ENCODE measurements at places on chromosomes 3 and 15.
A peak's percentile ranks its signal among the peaks of the same experiment; 100 is the strongest.

- DNase-seq, result no peak
These were observed 188.4 kb upstream of the HES1 start for GRCh38 chr3:193947596-193947995.

DNA sequence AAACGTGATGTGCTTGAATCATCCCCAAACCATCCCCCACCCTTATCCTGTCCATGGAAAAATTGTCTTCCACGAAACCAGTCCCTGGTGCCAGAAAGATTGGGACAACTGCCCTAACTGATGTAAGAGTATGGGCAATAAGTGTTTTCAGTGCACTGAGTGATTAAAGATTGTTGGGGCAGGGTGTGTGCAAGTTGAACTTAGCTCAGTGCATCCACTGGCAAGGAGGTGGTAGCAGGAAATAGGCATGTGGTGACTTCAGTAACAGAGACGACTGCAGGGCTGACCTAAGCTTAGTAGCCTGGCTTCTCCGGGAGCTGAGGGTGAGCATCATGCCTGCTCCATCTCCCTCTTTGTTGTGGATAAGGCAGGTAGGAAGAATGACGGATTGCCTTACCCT is 27.5 kb downstream of the PAQR9 start:
- no peak for DNase-seq

GRCh38 chr15:39925112-39925842 is 5.2 kb upstream of the GPR176 start:
- peak; percentile 11 for DNase-seq

GRCh38 chr3:183182732-183183610 is 20.4 kb upstream of the LAMP3 start:
- no peak for DNase-seq

- DNase-seq, result no peak
These were observed 1398.0 kb upstream of the ALCAM start for GRCh38 chr3:103968751-103969150.

- no peak for DNase-seq
These were observed 71.1 kb downstream of the TBL1XR1 start for GRCh38 chr3:177126015-177126773.

- no peak for DNase-seq
These were observed 753.9 kb downstream of the AGBL1 start for GRCh38 chr15:86833595-86833994.

DNA sequence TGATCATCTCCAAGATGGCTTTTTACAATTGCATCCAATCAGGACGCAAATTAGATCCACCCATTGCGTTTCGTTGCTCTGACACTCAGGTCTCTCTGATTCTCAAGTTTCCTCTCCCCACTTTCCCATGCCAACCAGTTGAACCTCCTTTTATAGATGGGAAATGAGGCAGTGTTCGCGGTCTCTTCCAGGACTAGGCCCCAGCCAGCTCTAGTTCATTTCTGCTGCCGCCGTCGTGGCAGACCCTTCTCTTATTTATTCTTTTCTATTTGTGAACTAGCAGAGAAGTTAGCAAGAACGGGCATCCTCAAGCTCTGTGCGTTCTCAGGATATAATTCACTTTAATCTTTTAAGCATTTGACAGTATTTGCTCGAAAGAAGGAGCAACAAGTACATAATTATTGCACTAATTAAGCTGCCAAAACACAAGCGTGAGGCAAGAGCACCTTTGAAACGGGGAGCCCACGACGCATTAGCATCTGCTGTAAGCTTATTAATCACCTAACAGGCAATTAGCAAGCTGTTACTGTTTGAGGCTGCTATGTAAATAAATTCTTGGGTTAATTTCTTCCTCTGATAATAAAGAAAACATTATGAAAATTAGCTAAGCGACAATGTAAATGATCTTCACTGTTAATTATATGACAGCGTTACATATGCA is 246.4 kb upstream of the TLE3 start:
- DNase-seq, result no peak

- no peak for DNase-seq
These were observed 75.0 kb downstream of the CORO2B start for GRCh38 chr15:68653801-68654200.

DNA sequence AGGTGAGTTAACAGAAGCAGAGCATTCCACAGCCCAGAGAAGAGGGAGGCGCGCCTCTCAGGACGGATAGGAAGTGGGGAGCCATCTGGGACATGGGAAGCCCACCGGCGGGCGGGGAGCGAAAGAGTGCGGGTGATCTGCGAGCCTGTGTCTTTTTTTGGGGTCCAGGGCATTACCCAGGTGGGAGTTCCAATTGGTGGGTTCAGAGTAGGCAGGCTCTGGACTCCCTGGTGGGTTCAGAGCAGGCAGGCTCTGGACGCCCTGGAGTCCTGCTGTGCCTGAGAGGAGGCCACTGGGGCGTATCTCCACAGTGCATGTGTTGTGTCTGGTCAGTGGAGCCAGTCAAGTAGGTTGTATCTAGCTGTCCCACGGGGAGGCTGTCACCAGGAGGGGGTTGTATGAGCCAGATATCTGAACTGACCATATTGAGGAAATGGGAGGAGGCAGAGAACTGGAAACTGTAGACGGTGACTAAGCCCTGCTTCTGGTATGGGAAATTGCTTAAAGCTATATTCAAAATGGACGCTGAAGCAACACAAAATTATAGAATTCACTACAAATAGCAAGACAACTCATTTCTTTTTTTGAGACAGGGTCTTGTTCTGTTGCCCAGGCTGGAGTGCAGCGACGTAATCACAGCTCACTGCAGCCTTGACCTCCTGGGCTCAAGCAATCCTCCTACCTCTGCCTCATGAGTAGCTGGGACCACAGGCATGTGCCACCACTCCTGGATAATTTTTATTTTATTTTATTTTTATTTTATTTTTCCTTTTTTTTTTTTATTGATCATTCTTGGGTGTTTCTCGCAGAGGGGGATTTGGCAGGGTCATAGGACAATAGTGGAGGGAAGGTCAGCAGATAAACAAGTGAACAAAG is 34.5 kb upstream of the CHST2 start:
- peak; percentile 19 for DNase-seq

GRCh38 chr15:90033006-90033405 is 31.9 kb downstream of the ZNF710 start:
- no peak for DNase-seq

- no peak for DNase-seq
These were observed 21.7 kb downstream of the GOLIM4 start for GRCh38 chr3:168073842-168074605.

- no peak for DNase-seq
These were observed 13.4 kb upstream of the MBNL1 start for GRCh38 chr3:152255290-152255689.

DNA sequence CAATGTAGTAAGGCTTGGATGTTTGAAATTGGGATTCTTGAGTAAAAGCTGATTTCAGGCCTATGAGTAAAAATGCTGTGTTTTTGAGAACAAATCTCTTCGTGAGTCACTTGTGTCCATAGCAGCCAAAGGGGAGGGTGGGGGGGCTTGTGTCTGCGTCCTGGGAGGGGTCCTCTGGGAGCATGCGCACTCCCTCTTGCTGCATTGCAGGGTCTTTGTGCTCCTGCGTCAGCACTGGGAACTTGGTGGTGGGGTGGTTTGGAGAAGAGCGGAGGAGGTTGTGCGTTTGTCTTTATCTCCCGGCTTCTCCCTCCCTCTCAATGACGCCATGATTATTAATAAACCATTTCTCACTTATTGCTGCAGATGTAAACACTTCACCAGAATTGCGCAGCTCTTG is 75.9 kb upstream of the NDN start:
- DNase-seq, result no peak

DNA sequence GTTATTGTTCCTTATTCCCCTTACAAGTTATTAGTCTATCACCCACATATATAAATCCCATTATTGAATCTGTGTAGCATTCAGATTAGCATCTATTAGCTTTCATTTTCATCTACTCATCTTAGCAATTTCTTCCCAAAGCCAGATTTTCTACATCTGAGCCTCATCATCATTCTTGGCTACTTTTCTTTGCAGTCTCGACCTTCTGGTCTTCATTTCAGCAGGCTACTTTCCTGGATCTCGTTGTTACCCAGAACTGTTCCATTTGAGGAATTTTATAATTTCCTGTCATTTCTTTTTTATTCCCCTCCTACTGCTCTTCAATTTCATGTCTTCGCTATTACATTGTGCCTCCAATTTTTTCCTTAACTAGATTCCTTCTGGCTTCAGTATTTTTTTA is 51.8 kb downstream of the SPRED1 start:
- no peak for DNase-seq

DNA sequence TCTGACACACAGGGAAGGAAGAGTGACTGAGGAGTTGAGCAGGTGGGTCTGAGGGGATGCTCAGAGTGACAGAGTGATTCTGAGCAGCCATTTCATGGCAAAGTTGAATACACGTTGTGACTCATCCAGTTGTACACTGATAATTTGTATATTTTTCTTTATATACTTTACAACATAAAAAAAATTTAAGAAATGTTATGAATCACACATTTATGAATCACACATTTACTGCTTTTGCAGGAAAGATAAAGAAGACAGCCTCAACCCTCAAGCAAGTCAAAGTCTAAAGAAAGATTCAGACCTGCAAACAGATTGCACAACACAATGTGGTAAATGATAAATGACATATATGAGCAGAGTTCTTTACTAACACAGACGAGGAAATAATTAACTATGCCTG is 21.0 kb upstream of the CHMP2B start:
- DNase-seq, result no peak

DNA sequence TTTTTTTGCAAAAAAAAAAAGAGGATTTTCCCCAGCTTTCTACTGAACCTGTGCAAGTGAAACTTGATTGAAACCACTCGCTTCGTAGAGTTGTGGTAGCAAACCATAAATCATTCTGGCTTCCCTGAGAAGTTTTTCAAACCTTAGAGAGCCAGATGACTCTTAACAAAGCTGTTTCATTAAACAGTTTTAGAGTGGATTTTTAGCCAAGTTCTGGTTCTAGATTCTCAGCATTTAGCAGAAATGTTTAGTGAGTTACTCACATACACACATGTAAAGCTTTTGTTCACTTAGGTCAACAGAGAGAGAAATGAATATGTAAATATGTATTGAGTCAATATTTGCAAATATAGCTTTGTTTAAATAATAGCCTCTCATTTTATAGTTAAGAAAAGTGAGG is 18.1 kb upstream of the CCR9 start:
- DNase-seq, result no peak

- DNase-seq, result peak; percentile 8
These were observed 75.2 kb downstream of the NEO1 start for GRCh38 chr15:73127302-73127936.

DNA sequence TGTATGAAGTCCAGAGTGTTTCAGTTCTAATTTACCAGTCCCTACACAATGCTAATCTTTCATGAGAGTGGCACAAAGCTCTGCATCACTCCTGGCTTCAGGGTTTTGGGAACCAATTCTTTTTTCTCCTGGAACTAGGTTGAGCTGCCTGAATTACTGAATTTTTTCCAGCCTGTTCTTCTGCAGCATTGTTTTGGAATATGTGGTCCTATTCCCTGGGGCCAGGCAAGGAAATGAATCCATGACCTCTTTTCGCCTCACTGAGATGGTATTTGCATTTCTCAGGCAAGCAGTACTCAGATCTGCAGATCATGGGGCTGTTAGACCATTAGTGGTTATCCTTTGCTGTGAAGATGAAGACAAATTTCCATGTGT is 25.6 kb upstream of the GPR171 start:
- no peak for DNase-seq

GRCh38 chr3:63724987-63725386 is 72.5 kb downstream of the SNTN start:
- no peak for DNase-seq

- DNase-seq, result no peak
These were observed 106.1 kb downstream of the EOMES start for GRCh38 chr3:27616031-27616430.

DNA sequence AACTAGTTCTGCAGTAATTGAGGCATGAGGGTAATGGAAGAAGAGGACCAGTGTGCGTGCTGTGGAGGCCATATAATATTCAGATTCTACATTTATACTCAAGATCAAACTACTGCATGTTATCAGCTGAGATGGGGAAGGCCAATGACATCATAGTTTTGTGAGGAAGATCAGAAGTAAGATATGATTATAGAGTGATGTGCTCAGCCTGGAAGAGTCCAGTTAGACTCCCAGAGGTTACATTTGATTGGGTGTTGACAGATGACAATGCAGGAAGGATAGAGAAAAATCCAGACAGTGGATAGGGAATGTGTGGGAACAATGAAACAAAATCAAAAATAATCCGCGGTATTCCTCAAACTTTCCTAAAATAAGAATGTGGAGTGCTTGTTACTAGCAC is 35.4 kb downstream of the GOLIM4 start:
- DNase-seq, result no peak

GRCh38 chr15:60004846-60005351 is 788 bp downstream of the FOXB1 start:
- no peak for DNase-seq

- no peak for DNase-seq
These were observed 114.8 kb downstream of the FILIP1L start for GRCh38 chr3:99999536-99999935.

DNA sequence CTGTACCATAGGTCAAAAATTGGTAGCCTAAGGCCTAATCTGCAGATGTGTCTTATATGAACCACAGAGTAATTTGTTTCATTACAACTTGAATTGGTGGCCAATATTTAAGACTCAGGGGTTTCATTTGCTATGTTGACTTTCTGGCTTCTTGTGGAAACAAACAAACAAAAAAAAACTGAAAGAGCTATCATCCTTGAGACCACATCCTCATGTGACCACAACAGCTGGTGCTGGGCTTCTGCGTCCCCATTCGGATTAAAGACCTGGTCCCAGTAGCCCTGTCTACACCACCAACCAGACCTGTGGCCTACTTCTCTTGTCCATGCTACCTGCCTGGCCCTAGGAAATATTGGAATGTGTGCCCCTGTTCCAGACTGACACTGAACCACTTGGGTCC is 61.7 kb downstream of the STRIT1 start:
- DNase-seq, result no peak

- DNase-seq, result no peak
These were observed 658.0 kb upstream of the DPPA4 start for GRCh38 chr3:109995377-109995776.

- no peak for DNase-seq
These were observed 27.5 kb downstream of the CSPG4 start for GRCh38 chr15:75685195-75685594.

GRCh38 chr3:23889386-23889785 is 27.4 kb downstream of the NKIRAS1 start:
- DNase-seq, result no peak

GRCh38 chr3:14352002-14352627 is 50.3 kb upstream of the SLC6A6 start:
- no peak for DNase-seq

- DNase-seq, result no peak
These were observed 14.6 kb upstream of the ARPP21 start for GRCh38 chr3:35624698-35625097.
